ENCODE measurements at places on chromosomes 2 and 18. TPM values are rescaled to one million over a fixed set of nuclear protein-coding genes. Genes with fewer than 3 reads are reported as not detected.

FIGLA gene
- total RNA-seq = not detected

PIEZO2 gene
- 14.7 TPM for total RNA-seq

REG3A gene
- not detected for total RNA-seq

SLC4A5 gene
- 0.86 TPM for total RNA-seq

SERPINB13 gene
- total RNA-seq = not detected

CRYBA2 gene
- total RNA-seq = not detected

LOXHD1 gene
- total RNA-seq = not detected

DNA sequence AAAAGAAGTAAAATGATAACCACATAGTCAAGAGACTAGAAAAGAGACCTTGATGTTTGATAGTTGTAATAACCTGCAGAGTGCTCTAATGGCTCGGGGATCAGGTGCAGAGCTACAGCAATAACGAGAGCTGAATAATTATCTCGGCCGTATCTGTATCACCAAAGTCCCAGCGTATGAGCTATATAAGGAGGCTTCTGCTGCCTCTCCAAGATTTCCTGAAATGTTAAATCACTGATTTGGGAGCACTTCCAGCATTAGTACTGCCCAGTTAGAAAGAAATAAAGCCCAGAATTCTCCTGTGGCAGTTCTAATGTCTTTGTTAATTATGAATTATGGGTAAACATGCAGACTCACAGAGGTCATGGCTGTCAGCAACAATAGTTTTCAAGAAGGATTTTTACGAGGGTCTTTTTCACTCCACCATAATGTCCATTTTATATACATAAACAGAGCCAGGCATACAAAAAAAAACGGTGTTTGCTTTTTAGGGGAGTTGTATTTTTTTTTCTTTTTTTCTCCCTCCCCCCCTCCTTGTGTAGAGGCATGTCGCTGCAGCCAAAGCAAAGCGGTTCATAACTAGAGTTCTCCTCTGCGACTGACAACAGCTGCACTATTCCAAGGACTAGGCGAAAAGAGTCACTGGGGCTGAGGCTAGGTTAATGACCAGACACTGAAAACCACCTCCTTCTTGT is 168.3 kb upstream of the VRK2 start:
- H3K4me1 ChIP-seq = no peaks in the 10 kb centered on the region
- no peaks in the 10 kb centered on the region for H3K27me3 ChIP-seq
- H3K4me3 ChIP-seq = no peak overlapping the region
- no peak for DNase-seq

DNA sequence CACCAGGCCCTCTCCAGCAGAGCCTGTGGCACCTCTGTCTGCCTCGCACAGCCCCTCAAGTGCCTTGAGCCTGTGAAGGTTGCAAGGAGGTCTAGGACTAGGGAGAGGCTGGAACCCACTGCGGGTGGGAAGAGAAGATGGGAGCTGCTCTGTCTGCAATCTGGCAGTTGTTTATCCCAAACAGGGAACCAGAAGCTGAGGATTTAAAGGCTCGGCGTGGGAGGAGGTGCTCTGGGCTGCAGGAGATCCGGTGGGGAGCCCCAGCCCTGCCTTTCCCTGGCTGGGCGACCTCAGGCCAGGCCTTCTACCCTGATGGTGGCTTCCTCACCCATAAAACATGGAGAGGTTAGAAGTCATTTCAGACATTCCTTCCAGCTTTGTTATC is 174.1 kb downstream of the SMAD7 start:
- no peak for DNase-seq
- H3K27ac ChIP-seq = no peak overlapping the region
- H3K27me3 ChIP-seq = no peaks in the 10 kb centered on the region
- H3K36me3 ChIP-seq = no peaks in the 10 kb centered on the region
- no peak overlapping the region for H3K4me3 ChIP-seq
- peaks cover 5% of the 10 kb centered on the region for H3K4me1 ChIP-seq

DNA sequence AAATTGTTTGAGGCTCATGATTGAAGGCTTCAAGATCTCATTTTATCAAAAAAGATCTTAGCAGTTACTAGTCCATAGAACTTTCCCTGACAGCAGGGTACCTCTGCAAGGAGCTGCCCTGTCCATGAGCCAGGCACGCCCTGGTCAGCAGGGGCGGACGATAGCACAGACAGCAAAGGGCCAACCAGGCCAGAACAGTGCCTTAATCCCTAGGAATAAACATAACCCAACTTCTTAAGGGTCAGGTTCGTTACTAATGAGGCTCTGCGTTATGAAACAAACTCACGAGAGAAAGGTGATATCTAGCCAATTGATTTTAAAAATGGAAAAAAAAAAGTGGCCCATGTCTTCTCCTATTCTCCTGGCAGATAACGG is 59.2 kb downstream of the BCL2 start:
- no peak overlapping the region for H3K27ac ChIP-seq
- H3K27me3 ChIP-seq = no peaks in the 10 kb centered on the region
- no peaks in the 10 kb centered on the region for H3K36me3 ChIP-seq
- no peaks in the 10 kb centered on the region for H3K4me1 ChIP-seq
- H3K4me3 ChIP-seq = no peak overlapping the region

DNA sequence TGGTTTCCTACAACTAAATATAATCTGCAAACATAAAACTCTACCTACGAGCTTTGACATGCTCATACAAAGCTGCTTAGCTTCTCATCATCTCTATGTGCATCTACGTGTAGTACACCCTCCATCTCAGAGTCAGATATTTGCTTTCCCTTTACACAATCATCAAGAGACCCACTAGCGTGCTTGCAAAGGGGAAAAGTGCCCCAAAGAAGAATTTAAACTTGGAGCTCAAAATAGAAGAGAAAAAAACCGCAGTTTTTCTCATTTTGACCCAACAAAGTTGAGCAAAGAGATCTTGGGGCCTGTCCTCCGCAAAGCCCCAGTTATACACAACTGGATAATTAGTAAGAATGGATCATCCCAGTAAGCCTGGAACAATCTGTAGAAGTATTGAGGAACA is 104.1 kb downstream of the PAX3 start:
- no peak overlapping the region for H3K27ac ChIP-seq
- DNase-seq = no peak
- H3K4me3 ChIP-seq = no peak overlapping the region
- H3K36me3 ChIP-seq = no peaks in the 10 kb centered on the region
- no peaks in the 10 kb centered on the region for H3K27me3 ChIP-seq
- no peaks in the 10 kb centered on the region for H3K4me1 ChIP-seq

GRCh38 chr2:157596992-157597681 is 31.5 kb downstream of the ACVR1C start:
- DNase-seq = peak; percentile 83
- no peak overlapping the region for H3K27ac ChIP-seq
- 0 out of 2 replicates have a peak, but pooled peaks cover 2% of the 10 kb centered on the region for H3K27me3 ChIP-seq
- H3K36me3 ChIP-seq = no peaks in the 10 kb centered on the region

GRCh38 chr18:67068608-67069007 is 447.9 kb downstream of the DSEL start:
- H3K27me3 ChIP-seq = no peaks in the 10 kb centered on the region
- no peak overlapping the region for H3K27ac ChIP-seq
- H3K4me3 ChIP-seq = no peak overlapping the region
- H3K4me1 ChIP-seq = no peaks in the 10 kb centered on the region
- no peak for DNase-seq

- H3K36me3 ChIP-seq = no peaks in the 10 kb centered on the region
- no peak overlapping the region for H3K27ac ChIP-seq
- H3K4me3 ChIP-seq = peak overlapping the region; percentile 42
- H3K4me1 ChIP-seq = peaks cover 6% of the 10 kb centered on the region
Measured at GRCh38 chr2:119523383-119523951, 816 bp downstream of the SCTR start.

- no peaks in the 10 kb centered on the region for H3K4me1 ChIP-seq
- no peaks in the 10 kb centered on the region for H3K27me3 ChIP-seq
- no peaks in the 10 kb centered on the region for H3K36me3 ChIP-seq
- no peak overlapping the region for H3K27ac ChIP-seq
- no peak overlapping the region for H3K4me3 ChIP-seq
Measured at GRCh38 chr2:188132385-188132784, 159.3 kb upstream of the GULP1 start.

DNA sequence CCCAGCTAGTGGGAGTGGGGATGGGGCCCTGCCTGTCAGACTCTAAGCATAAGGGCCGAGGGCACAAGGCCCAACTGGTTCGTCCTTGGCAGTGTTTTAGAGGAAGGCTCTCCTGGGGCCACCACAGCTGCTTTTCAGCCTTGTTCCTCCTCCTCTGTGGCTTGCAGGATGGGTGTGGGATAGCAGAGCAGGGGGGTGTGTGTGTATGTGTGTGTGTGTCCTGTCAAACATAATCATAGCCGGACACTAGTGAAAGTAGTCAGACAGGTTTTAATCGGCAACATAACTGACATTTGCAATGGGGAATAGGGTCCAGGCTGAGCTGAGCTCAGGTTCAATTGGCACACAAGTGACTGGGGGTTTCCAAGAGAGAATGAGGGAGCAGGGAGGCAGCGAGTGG is 114.2 kb downstream of the SEPTIN10 start:
- H3K4me1 ChIP-seq = no peaks in the 10 kb centered on the region
- DNase-seq = no peak
- no peak overlapping the region for H3K4me3 ChIP-seq
- no peaks in the 10 kb centered on the region for H3K27me3 ChIP-seq

- no peaks in the 10 kb centered on the region for H3K4me1 ChIP-seq
- no peaks in the 10 kb centered on the region for H3K27me3 ChIP-seq
- H3K27ac ChIP-seq = no peak overlapping the region
- peak; percentile 83 for DNase-seq
- no peaks in the 10 kb centered on the region for H3K36me3 ChIP-seq
- no peak overlapping the region for H3K4me3 ChIP-seq
Measured at GRCh38 chr18:3062798-3063680, 50.1 kb upstream of the LPIN2 start.

DNA sequence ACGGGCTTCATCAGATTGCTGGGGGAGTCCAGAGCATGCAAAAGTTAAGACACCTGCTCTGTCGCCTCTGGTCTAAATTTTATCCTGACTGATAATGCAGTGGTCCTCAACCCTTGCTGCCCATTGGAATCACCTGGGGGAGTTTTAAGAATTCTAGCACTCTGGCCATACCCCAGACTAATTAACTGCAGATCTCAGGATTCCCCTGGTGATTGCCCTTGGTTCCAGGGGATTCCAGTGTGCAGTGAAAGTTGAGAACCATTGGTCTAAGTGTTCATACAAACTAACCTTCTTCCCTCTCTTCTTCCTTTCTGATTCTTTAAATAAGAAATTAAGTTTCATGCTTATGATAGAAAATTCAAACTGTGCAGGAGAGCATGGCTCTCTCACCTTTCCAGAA is 105.7 kb upstream of the MGAT5 start:
- H3K27me3 ChIP-seq = no peaks in the 10 kb centered on the region
- H3K27ac ChIP-seq = no peak overlapping the region
- no peak for DNase-seq
- no peaks in the 10 kb centered on the region for H3K36me3 ChIP-seq

- no peak for DNase-seq
- no peak overlapping the region for H3K4me3 ChIP-seq
- H3K27me3 ChIP-seq = no peaks in the 10 kb centered on the region
- H3K4me1 ChIP-seq = peaks cover 9% of the 10 kb centered on the region
- H3K27ac ChIP-seq = no peak overlapping the region
- H3K36me3 ChIP-seq = no peaks in the 10 kb centered on the region
Measured at GRCh38 chr2:137968477-137969417, 4.5 kb downstream of the HNMT start.

DNA sequence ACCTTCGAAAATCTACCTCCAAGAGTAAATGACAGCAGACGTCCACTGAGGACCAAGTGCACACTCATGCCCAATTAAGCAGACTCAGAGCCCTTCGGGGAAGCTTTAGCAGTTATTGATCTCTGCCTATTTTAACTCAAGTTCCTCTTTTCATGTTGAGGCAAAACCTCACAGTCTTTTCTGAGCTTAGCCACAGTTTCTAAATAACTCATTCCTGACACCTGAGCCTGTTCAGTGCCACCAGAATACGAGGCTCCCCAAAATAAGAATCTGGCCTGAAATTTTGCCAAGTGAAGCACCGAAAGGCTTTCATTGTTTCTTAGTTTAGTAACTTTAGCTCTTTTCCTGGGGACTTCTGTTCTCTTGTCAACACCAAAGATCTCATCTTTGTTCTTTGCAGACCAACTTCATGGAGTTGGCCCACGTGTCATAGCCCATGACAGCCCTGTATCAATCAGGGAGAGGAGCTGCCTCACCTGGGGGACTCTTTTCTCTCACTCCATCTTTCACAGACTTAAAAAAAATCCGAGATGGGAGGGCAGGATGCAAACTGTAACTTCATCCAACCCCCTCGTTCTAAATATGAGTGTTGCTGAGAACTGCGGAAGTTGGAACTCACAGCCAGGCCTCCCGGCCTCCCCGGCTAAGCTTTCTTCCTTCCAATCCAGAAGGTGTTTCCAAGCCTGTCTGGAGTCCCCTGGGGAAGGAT is 22.2 kb downstream of the INPP5D start:
- H3K27ac ChIP-seq = no peak overlapping the region
- H3K4me3 ChIP-seq = no peak overlapping the region
- DNase-seq = no peak

- DNase-seq = no peak
- no peaks in the 10 kb centered on the region for H3K27me3 ChIP-seq
- H3K27ac ChIP-seq = no peak overlapping the region
- no peaks in the 10 kb centered on the region for H3K36me3 ChIP-seq
- H3K4me3 ChIP-seq = no peak overlapping the region
Measured at GRCh38 chr2:129769185-129769991, 210.1 kb upstream of the RAB6C start.

DNA sequence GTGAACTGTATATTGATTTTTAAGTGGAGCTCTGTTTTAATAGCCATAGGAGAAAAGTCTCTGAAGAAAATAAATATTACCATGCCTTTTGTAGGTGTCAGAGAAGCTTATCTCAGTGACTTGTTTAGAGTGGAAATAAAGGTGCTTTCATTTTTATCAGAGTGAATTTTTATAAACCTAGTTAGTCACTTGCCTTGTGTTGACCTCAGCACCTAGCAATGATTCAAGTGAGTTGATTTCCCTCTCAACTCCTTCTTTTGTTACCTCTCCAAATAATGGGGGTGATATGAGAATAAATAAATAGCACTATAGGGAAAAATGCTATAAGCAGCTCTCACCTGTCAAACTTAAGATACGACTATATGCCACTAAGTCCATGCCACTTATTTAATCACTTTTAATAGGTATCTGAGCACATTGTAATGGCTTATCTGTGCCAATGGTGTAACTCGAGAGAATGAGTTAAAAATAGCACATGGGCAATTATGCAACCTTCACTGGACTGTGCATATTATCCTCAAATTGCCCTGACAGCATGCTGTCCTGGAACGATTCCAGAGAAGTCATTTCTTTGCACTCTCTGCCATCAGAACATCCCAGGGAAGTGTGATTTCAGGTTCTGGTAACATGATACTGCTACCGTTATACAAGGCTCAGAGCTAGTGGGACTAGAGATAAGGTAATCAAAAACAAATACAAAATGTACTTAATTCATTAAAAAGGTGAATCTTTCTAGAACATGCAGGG is 290.8 kb downstream of the CCDC85A start:
- DNase-seq = no peak
- no peaks in the 10 kb centered on the region for H3K36me3 ChIP-seq
- H3K4me1 ChIP-seq = peaks cover 11% of the 10 kb centered on the region
- H3K4me3 ChIP-seq = no peak overlapping the region

GRCh38 chr2:217071416-217071815 is 211.6 kb upstream of the TNP1 start:
- H3K27me3 ChIP-seq = no peaks in the 10 kb centered on the region
- no peaks in the 10 kb centered on the region for H3K36me3 ChIP-seq
- no peaks in the 10 kb centered on the region for H3K4me1 ChIP-seq
- no peak for DNase-seq
- H3K27ac ChIP-seq = no peak overlapping the region

GRCh38 chr2:176067589-176068418 is 16.0 kb downstream of the EVX2 start:
- H3K4me1 ChIP-seq = peaks cover 20% of the 10 kb centered on the region
- H3K4me3 ChIP-seq = peak overlapping the region; percentile 54
- no peak overlapping the region for H3K27ac ChIP-seq
- no peaks in the 10 kb centered on the region for H3K36me3 ChIP-seq
- H3K27me3 ChIP-seq = peaks cover 85% of the 10 kb centered on the region

- no peaks in the 10 kb centered on the region for H3K27me3 ChIP-seq
- H3K4me1 ChIP-seq = no peaks in the 10 kb centered on the region
- H3K36me3 ChIP-seq = peaks cover 15% of the 10 kb centered on the region
- no peak overlapping the region for H3K27ac ChIP-seq
- no peak for DNase-seq
Measured at GRCh38 chr18:62576271-62576670, 53.4 kb downstream of the ZCCHC2 start.

All from H1 (cell line).